ENCODE measurements at places on chromosomes 7 and 10.
A peak's percentile ranks its signal among the peaks of the same experiment; 100 is the strongest.

DNA sequence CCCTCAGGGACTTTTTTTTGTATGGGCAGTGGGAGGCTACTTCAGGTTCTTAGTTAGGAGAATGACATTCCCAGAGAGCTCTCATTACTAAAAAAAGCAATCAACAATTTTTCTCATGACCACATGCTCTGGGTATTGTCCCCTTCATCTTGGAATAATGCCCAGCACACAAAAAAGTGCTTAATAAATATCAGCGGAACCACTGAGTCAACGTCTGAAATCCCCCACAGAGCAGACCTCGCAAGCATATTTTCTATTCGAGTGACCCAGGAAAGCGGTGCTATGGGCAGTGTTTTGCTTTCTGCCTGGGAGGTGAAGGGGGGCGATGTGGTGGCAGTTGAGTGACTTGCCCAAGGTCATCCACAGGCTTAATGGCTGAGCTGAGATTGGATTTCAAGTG, 493.4 kb upstream of the ZMIZ1 start:
- DNase-seq, result no peak

GRCh38 chr7:55396233-55396785, 31.2 kb downstream of the LANCL2 start:
- no peak for DNase-seq

- DNase-seq, result no peak
These were observed 647.2 kb downstream of the GRM8 start for GRCh38 chr7:126605553-126605952.

DNA sequence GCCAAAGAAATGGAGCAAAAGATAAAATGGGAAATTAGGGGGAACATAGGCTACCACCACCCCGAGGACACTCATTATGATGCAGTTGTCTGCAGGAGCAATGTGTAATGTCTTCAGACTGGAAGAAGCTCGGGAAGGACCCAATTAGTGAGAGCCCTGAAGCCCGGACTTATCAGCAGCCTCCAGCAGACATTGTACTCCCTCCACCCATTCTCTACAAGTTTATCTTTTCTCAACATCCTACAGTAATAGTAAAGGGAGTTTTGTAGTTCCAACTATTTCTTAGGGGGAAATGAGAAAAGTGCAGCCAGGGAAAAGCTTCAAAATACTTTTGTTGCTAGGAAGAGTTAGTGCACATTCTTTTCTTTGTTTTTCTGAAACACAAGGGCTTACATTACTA, 657.3 kb upstream of the COBL start:
- DNase-seq, result no peak

DNA sequence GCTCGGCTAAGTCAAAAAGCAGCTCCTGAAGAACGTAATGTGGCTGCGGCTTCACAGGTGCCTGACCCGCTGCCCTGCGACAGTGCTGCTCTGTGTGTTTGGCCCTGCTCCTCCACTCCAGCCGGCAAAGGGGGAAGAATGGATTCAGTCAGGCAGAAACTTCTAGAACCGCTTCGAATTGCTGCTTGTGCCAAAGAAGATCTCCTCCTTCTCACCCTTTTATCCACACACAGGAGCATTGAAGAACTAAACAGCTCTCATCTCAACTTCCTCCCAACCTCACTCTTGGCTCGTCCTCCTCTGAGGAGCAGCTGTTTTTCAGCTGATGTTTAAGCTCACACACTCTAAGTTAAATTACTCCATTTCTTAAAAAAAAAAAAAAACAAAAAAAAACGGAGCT, 651.4 kb downstream of the INHBA start:
- DNase-seq, result no peak

DNA sequence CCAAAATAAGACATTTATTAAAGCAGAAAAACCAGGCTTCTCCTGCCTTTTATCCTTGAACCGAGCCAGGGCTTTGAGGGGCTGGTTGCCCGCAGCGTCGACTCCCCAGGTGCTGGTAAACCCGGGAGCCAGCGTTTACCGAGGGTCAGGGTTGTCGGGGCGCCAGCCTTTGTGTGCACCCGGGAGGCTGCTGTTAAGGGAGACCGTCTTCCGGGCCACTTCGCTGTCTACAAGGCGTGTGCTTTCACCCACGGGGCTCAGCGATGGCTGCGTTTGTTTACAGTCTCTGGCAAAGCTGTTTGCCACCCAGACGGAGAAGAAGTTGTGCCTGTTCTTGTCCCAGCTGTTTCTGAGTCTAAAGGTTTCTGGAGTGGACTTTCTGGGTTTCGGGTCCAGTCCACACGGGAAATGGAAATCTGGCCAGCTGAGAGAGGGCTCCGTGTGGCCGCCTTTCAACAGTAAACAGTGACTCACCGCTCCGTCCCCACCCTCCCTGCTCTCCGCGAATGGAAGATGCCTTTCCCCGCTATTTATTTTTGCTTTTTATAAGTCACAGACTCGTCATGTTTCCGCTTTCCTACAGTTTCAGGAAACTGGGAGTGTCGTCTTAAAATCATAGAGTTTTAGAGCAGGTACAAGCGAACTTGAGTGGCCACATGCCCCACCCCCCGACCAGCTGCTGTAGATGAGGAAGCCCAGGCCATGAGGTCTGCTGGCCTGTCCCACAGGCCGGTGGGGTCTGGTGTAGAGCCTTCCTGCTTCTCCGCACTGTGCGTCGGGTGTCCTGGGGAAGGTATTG, 2.2 kb downstream of the MAFK start:
- DNase-seq, result peak; percentile 93

DNA sequence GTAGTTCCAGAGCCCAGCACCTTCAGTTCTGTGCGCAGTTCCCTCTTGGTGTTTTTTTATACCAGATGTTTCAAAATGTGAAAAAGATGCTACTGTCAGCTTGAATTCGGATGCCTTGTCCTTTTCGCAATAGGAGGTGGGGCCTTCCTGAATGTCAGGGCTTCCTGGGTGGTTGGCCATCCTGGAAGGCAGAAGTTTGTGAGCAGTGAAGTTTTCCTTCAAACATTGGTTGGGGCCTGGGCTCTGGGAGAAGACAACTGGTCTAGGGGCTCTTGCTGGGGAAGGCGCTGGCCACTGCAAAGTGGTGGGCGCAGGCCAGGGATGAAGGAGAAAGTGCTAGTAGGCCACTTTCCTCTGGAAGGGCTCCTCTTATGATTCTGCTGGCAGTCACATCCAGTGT, 56.8 kb upstream of the JAZF1 start:
- DNase-seq, result no peak

DNA sequence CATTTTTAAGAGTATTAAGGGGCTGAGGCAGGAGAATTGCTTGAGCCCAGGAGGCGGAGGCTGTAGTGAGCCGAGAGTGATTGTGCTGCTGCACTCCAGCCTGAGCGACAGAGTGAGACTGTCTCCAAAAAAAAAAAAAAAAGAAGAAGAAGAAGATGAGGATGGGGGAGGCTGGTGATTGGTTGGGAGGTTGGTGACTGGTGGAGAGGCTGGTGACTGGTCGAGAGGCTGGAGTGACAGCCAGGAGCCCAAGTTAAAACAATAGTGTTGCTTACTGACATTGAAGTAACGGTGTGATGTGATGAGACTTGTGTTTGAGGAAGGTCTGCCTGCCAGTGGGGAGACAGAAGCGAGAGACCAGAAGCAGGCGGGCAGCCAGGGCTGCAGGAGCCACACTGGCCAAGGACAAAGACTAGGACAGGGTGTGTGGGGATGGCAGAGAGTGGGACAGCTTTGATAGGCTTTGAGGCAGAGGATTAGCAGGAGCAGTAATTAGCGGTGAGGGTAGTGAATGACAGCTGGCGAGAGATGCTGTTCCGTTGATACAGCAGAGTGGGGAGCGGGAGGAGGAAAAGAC, 4.9 kb downstream of the SRRT start:
- DNase-seq, result no peak

DNA sequence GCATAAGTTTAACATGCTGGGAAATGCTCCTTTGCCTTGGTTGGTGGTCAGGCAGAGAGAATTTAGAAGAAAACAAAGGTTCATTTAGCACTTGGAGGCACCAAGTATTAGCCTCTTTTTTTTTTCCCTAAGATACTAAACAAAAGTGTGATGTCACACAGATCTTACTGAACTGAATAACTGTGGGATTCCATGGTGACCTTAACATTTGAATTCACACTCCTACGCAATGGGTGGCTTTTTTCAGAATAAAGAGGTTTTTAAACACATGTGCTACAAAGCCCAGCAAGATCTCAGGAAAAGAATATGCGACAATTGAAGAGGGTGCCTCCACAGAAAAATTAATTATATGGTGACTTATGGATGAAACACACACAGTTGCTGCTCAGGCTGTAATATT, 133.4 kb upstream of the ABCB5 start:
- DNase-seq, result no peak

DNA sequence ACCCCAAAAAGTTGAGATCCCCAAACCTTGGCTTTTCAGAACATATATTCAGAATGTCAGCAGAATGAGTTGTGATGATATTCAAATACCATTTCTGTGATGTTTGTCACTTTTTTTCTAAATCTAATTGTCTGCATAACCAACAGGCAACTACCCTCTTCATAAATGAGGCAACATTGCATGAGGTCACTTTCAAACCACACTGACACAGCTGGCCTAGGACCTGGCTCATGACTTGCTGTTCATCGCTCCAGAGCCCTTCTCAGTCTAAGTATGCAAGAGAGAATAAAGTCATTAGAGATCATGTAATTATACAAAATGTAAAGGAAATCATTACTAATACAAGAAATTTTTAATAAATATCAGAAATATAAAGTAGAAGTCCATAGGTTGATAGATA, 681.9 kb downstream of the GRM8 start:
- peak; percentile 9 for DNase-seq

DNA sequence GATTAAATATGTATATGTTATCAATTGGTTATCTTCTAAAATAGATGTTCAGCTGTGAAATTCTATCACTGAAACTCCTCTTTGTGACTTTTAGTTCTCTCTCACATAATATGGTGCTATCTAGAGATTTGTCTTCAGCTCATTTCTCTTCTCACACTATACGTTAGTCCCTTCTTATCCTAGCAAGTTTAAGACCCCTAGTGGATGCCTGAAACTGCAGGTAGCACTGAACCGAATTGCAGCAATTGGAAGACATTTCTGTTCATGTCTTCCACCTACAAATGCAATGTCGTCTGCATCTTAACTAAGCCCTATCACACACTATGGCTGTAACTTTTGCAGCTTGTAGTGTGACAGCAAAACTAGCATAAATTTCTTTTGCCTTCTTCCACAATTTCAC, 442.7 kb upstream of the POM121L12 start:
- DNase-seq, result no peak

DNA sequence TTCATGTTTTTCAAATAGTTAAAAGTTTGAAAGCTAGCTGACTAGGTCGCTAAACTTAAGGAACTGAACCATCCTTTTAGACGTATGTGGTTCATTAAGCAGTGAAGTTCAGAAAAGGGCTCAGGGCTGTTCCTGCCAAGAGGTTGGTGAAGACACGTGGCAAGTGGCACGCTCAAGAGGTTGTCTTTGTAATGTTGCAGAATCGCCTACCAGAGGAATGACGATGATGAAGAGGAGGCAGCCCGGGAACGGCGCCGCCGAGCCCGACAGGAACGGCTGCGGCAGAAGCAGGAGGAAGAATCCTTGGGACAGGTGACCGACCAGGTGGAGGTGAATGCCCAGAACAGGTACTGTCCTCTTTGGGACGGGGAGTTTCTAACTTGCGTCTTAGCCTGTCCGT, 57.8 kb upstream of the AGBL3 start:
- no peak for DNase-seq

DNA sequence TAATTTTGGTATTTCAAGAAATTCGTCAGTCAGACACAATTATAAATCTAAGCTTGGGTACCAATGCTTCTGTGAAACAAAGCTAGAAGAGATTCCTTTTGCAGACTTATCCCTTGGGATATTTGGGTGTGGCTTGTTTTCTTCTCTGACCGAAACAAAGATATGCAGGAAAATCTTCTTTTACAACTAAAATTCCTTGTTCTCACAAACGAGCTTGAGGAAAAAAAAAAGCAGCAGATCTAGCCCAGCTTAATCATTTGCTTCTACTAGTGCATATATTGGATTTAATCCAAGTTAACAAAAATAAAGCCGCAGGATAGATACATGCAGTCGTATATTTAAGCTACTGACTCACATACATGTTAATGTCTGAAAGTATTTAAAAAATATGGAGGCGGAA, 104.2 kb downstream of the PRTFDC1 start:
- DNase-seq, result no peak

GRCh38 chr7:101636822-101637623, 7.9 kb upstream of the MYL10 start:
- DNase-seq, result no peak

DNA sequence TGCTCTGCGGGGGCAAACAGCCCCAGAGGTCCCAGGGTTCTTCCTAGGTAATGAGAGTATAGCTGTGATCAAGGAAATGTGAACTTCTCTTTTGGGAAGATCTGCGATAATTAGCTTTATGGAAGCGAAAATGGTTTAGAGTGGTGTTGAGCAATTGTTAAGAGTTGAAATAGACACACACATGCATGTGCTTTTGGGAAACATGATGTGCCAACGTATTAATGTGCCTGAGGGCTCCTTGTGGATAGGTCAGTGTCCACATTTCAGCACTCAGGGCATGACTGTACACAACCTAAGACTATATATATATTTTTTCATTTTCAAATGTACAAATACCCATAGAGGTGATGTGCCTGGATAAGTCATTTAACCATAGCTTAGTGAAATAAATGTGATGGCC, 67.0 kb downstream of the GSDME start:
- DNase-seq, result no peak

- no peak for DNase-seq
These were observed 25.4 kb upstream of the EXOC6 start for GRCh38 chr10:92822964-92823363.

DNA sequence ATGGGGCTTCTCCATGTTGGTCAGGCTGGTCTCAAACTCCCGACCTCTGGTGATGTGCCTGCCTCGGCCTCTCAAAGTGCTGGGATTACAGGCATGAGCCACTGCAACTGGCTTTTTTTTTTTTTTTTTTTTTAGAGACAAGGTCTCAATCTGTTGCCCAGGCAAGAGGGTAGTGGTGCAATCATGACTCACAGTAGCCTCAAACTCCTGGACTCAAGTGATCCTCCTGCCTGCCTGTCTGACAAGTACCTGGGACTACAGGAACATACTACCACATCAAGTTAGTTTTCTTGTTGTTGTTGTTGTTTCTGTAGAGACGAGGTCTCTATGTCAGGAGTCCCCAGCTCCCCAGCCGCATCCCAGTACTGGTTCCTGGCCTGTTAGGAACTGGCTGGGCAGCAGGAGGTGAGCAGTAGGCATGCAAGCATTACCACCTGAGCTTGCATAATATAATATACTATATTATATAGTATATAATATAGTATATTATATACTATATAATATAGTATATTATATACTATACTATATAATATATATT, 55.7 kb downstream of the TPK1 start:
- peak; percentile 92 for DNase-seq

DNA sequence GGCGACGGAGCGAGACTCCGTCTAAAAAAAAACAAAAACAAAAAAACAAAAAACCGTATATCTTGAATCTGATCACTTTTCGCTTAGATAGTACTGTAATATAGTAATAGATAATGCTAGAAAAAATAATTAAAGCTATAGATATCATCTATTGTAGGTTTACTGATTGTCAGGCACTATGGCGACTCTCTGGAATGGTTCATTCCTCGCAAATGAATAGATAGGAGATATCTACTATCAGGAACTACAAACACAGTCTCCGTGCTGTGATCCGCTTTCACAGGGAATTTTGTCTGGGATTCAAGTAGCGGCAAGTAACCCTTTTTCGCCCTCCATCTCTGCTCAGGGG, 342 bp upstream of the MEIG1 start:
- DNase-seq, result no peak
